ENCODE measurements at places on chromosomes 16 and 17. TPM values are rescaled to one million over a fixed set of nuclear protein-coding genes. Genes with fewer than 3 reads are reported as not detected.

- no peak for DNase-seq
Observed at GRCh38 chr16:30087181-30087898, 4.4 kb downstream of the TBX6 start.

OR3A2 gene
- not detected for total RNA-seq

KRTAP9-8 gene
- not detected for total RNA-seq

KRT40 gene
- not detected for total RNA-seq

DNA sequence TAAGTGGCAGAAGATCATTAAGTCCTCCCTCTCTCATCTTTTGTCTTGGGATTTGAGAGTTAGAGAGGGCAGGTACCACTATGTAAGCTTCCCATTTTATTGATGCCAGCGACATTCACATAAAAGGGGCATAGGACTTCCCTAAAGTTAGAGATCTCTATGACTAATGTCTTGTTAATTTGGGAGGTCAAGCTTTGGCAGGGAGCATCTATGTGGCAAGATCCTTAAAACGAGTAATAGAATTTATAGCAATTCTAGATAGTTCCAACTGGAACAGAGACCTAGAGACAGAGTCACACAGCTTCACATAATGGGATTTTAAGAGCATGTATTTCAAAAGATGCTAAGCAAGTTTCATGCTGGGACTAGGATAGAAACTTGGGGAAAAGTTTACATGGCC, 308.0 kb downstream of the MAP2K6 start:
- no peak for DNase-seq

DNA sequence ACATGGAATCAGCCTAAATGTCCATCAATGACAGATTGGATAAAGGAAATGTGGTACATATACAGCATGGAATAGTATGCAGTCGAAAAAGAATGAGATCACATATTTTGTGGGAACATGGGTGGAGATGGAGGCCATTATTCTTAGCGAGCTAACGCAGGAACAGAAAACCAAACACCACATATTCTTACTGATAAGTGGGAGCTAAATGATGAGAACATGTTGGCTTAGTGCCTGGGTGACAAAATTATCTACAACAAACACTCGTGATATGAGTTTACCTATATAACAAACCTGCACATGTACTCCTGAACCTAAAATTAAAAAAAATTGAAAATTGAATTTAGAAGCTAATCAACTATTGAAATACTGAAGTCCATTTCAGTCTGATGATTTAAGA, 6.1 kb downstream of the ANKS4B start:
- no peak for DNase-seq

SMTNL2 gene
- total RNA-seq = not detected

GRCh38 chr16:30567991-30568638, 3.4 kb downstream of the ZNF688 start:
- DNase-seq = peak; percentile 46

GRCh38 chr16:78987666-78988065, 612.9 kb downstream of the MAF start:
- DNase-seq = no peak

- no peak for DNase-seq
Observed at GRCh38 chr16:60214311-60214710, 1480.2 kb upstream of the GOT2 start.

GRCh38 chr16:57807968-57808528, 5.8 kb upstream of the KIFC3 start:
- peak; percentile 87 for DNase-seq

- no peak for DNase-seq
Observed at GRCh38 chr16:64416216-64417005, 705.5 kb downstream of the CDH11 start.

GRCh38 chr16:893360-893759, 77.4 kb downstream of the LMF1 start:
- no peak for DNase-seq

APOH gene
- total RNA-seq = not detected

SBK1 gene
- total RNA-seq = 0.32 TPM

DNA sequence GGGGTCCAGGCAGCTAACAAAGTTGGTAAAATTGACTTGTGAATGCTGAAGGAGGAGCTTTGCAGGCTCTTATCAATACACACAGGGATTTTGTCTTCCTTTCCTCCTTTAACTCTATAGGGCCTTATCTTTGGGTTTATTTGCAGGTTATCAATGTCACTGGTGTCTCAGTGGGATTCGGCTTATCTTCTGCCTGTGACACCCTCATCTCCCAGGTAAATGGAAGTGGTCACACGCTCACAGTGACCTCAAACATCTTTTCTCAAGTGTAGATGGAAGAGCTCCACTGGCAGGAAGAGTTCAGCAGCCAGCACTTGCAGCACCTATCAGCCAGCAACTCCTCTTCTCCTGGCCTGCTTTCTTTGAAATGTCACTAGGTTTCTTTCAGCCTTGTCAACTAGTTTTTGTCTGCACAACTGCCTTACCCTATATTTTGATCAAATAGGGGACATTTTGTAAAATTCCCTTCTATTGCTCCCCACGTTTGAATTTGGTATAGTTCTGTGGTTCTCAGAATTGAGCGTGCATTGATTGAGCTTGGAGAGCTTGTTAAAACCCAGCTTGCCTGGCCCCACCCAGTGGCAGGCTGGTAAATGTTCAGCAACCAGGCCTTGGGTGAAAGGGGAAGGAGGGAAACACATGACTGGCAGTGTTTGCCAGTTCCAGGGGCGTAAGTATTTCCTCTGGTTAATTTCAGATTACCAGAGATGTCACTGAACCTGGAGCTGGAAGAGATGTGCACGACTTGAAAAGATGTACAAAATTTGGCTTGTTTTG, 12.8 kb downstream of the SLC47A1 start:
- DNase-seq = peak; percentile 55

GRCh38 chr16:89338863-89339262, 121.4 kb downstream of the ZNF778 start:
- DNase-seq = no peak

- no peak for DNase-seq
Observed at GRCh38 chr16:47013910-47014309, 40.4 kb upstream of the DNAJA2 start.

DNA sequence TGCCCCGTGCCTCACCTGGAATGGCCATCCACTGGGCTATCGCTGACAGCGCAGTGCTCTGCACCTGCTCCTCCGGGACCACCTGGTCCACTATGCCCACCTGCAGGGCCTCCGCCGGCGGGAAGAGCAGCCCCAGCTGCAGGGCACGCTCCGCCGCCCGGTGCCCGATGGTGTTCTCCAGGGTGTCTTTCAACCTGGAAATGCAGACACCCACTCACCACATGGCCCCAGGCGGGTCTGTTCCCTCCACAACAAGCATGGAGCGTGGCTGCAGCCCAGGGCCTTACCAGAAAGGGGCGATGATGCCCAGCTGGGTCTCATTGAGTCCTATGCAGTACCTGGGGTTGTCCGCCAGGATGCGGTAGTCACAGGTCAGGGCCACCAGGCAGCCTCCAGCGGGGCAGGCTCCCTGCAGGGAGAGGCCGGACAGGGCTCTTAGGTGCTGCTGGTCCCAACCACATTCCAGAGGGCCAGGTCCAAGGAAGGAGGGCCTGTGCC, 6.8 kb downstream of the DNASE1L2 start:
- DNase-seq = no peak

KRTAP3-1 gene
- total RNA-seq = not detected

- DNase-seq = no peak
Observed at GRCh38 chr16:84138824-84139627, 6.0 kb downstream of the HSDL1 start.

CD300E gene
- not detected for total RNA-seq

ABR gene
- total RNA-seq = 743 TPM

- no peak for DNase-seq
Observed at GRCh38 chr16:58931436-58931835, 197.3 kb upstream of the GOT2 start.

SLC5A10 gene
- not detected for total RNA-seq

DNA sequence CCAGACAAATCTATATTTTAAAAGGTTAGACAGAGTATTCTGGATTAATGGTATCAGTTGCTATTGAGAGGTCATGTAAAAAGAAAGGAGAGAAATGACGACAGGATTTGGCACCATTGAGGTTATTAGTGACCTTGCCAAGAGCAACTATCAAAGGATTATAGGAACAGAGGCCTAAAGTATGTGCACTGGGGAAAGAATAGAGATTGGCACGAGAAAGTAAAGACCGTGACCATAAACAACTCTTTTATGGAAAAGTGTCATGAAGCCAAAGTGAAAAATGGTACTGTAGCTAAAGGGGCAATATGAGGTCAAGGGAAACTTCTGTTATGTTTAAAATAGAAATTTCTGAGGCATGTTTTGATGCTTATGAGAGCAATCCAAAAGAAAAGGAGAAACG, 115.2 kb upstream of the KIF2B start:
- DNase-seq = no peak

DNA sequence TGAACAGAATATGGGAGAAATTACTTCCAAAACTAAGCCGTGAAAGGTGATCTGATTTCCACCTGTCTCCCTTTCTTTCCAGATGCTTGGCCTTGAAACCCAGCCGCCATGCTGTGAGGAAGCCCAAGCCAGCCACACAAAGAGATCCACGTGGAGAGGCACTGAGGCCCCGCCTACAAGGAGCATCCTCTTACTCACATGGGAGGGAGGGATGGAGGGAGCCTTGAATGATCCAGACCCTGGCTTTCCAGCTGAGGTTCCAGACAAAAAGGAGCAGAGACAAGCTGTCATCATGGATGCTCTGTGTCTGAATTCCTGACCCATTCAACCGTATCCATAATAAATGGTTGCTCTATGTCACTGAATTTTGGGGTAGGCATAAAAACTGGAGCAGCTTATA, 48.9 kb upstream of the HAPSTR1 start:
- no peak for DNase-seq

DNA sequence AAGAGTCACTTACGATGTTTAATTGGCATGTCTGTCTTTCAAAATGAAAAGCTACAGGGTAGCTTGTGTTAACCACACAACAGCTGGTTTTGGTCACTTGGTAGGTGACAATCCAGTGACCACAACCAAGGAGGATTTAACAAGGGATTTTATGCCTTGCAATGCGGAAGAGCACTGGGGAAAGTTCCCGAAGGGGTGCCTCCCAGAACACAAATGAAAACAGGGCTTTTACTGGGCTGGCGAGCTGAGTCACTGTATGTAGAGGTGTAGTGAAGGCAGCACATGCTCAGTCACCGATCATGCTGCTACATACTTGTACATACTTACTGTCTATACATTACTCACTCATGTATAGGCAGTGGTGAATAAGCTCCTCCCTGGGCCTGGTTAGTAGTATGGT, 483.5 kb downstream of the CDH13 start:
- no peak for DNase-seq

GRCh38 chr17:83086199-83086880, 6.9 kb downstream of the METRNL start:
- no peak for DNase-seq

GRCh38 chr17:40338941-40339649, 25.4 kb downstream of the GJD3 start:
- DNase-seq = peak; percentile 9

DNA sequence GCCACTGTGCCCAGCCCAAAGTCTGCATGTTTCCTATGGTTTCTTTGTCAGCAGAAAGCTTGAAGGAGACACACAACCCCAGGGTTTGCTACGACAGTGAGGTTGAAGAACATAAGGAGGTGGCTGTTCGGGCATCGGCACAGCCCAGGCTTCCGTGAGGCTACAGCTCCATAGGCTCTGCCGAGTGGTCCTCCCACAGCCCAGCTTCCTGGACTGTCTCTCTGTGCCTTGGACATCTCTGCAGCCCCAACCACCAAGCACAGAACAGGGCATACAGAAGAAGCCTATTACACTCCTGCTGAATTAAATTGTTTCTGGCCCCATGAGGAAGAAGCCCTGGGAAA, 3.2 kb upstream of the HAP1 start:
- DNase-seq = no peak

TM4SF5 gene
- 23.8 TPM for total RNA-seq

KRT23 gene
- total RNA-seq = not detected

SLC35G6 gene
- not detected for total RNA-seq

DNA sequence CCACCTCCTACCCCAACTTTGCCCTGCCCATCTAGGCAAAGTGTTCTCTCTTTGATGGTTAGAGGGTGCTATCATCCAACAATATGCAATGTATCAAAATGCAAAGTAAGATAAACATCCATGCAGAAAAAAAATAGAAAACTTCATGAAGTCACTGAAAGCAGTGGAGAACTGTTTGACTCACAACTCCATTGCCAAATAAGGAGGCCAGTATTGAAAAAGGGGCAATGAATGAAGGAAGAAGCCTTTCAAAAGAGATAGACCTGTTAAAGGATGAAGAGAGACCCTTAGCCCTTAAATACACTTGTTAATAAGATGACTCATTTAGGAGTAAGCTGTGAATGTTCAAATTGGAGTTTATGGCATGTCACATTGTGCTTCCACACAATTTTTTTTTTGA, 13.0 kb downstream of the FA2H start:
- DNase-seq = no peak

MAPK8IP3 gene
- total RNA-seq = 250 TPM

CHMP6 gene
- 40.0 TPM for total RNA-seq

BAHCC1 gene
- 14.2 TPM for total RNA-seq

- no peak for DNase-seq
Observed at GRCh38 chr16:21656795-21657768, 4.7 kb upstream of the IGSF6 start.

GRCh38 chr16:6059671-6060070, 962.1 kb upstream of the EEF2KMT start:
- DNase-seq = no peak

DNA sequence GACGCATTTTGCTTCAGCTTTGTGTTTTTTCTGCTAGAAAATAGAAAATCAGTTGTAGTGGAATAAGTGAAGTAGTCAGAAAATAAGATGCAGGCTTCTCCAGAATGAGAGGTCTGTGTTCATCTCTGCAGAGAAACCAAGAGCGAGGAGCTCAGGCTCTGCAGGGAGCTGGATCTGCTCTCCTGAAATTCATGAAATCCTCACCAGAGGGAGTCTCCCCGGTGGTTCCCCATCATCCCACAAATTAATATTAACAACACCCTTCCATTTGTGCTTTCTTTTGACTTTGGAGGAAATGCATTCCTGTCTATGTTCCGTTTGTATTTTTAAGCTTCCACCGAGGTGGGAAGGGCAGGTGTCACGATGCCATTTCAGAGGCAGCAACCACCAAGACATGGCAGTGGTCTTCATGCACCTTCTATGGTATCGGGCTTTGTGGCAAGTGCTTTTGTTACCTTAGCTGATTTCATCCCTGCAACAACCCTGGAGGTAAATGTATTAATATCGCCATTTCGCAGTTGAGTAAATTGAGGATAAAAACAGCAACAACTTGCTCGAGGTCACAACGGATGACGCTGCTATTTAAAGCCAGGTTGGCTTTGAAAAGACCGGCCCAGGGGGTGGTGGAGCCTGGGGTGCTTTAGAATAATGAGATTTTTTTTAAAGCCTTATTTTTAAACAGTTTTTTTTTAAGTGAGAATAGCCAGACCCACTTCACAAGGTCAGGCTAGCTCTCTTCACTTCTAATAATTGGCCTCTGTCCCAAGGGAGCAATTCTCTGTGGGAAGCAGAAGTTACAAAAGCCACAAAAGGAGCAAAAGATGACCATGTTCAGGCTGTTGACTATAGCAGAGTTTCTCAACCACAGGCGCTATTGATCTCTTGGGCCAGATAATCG, 367.6 kb upstream of the ERCC4 start:
- no peak for DNase-seq

KRT28 gene
- total RNA-seq = not detected

GRCh38 chr17:58710948-58711552, 18.6 kb downstream of the RAD51C start:
- peak; percentile 10 for DNase-seq

GRCh38 chr17:61735807-61736206, 127.5 kb downstream of the BRIP1 start:
- DNase-seq = no peak

RNU2-1 gene
- not detected for total RNA-seq

OR1A1 gene
- total RNA-seq = not detected

KRTAP3-2 gene
- not detected for total RNA-seq

- no peak for DNase-seq
Observed at GRCh38 chr17:69326377-69327059, 415 bp downstream of the ABCA5 start.

Data from transverse colon (tissue), 4 donors.